ENCODE measurements at places on chromosomes 5 and 9. TPM values are rescaled to one million over a fixed set of nuclear protein-coding genes. Genes with fewer than 3 reads are reported as not detected.

The ADAMTS6 gene
- 1.0 TPM for total RNA-seq

The IL4 gene
- not detected for total RNA-seq

The NCS1 gene
- 34.3 TPM for total RNA-seq

The ZCCHC9 gene
- 30.4 TPM for total RNA-seq

The EIF4EBP3 gene
- total RNA-seq, result not detected

The DBH gene
- not detected for total RNA-seq

The LCN15 gene
- total RNA-seq, result 0.54 TPM

The HACD4 gene
- total RNA-seq, result 2.2 TPM

The PCDHB4 gene
- 2.7 TPM for total RNA-seq

The NAIP gene
- 4.4 TPM for total RNA-seq

The ADGRV1 gene
- total RNA-seq, result 139 TPM

The CRAT gene
- total RNA-seq, result 9.9 TPM

- no peaks in the 10 kb centered on the region for H3K27me3 ChIP-seq
- no peaks in the 10 kb centered on the region for H3K36me3 ChIP-seq
- DNase-seq, result no peak
- H3K4me3 ChIP-seq, result no peak overlapping the region
Observed at GRCh38 chr5:79963261-79964061, 27.6 kb downstream of the MTX3 start.

GRCh38 chr5:32283539-32284377, 29.0 kb downstream of the MTMR12 start:
- no peak overlapping the region for H3K4me3 ChIP-seq
- peak overlapping the region; percentile 1 for H3K27ac ChIP-seq
- H3K36me3 ChIP-seq, result peaks cover 4% of the 10 kb centered on the region
- DNase-seq, result no peak

GRCh38 chr9:112789473-112789872, 38.9 kb downstream of the SNX30 start:
- no peaks in the 10 kb centered on the region for H3K4me1 ChIP-seq
- H3K36me3 ChIP-seq, result no peaks in the 10 kb centered on the region
- no peak overlapping the region for H3K4me3 ChIP-seq
- no peak overlapping the region for H3K27ac ChIP-seq

DNA sequence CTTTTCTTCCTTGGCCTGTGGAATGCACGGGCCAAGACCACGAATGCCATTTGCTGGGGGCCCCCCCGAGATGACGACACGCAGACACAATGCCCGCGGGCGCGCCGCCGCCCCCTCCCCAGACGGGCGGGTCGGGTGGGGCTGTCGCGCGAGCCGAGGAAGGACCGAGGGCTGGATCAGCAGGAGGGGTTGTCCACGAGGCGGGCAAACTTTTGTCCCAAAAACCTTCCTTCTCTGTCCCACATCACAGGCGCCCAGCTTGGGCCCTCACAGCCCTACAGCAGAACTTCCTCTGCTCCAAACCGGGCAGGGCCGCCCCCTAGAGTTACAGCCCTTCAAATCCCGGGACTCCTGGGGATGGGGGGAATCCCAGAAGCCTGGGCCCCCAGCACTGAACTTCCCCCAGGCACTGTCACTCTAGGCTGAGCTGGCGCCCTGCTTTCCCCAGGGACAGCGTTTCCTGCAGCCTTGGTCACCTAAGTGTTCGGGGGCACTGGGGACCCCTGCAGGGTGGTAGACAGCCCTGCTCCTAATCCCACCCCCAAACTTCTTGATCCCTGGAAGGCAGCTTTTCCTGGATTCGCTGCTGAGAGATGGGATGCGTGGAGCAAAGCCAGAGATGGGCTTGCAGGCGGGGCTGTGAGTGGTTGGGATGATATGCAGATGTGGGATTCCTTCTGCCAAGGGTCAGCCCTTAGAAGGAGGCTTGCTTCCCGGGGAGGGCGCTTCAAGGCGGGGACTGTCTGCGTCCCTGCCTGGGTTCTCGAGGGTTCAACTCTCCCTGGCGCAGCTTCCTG, 980 bp downstream of the COL5A1 start:
- peak overlapping the region; percentile 80 for H3K4me3 ChIP-seq
- peak; percentile 69 for DNase-seq
- H3K27ac ChIP-seq, result no peak overlapping the region

DNA sequence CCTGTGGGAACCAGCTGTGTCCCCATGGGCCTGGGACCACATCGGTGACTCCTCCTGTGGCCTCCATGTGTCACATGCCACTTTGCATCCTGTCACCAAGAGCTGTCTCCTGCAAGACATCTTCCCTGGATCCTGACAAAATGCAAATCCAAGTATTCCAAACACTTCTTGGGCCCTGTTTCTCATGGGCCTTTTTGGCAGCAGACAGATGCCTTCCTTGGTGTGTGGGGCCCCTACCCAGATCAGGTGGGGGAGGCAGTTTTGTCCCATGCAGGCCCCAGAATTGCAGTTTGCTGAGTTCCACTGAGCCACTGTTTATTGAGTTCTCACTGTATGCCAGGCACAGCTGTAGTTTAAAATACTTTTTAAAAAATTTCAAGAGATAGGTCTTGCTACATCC, 62.5 kb upstream of the GABRP start:
- no peaks in the 10 kb centered on the region for H3K4me1 ChIP-seq
- H3K36me3 ChIP-seq, result no peaks in the 10 kb centered on the region
- H3K4me3 ChIP-seq, result no peak overlapping the region
- no peaks in the 10 kb centered on the region for H3K27me3 ChIP-seq

- no peak for DNase-seq
- H3K36me3 ChIP-seq, result no peaks in the 10 kb centered on the region
- H3K27me3 ChIP-seq, result no peaks in the 10 kb centered on the region
- H3K4me3 ChIP-seq, result no peak overlapping the region
- no peak overlapping the region for H3K27ac ChIP-seq
Observed at GRCh38 chr5:158549311-158549710, 550.4 kb downstream of the EBF1 start.

DNA sequence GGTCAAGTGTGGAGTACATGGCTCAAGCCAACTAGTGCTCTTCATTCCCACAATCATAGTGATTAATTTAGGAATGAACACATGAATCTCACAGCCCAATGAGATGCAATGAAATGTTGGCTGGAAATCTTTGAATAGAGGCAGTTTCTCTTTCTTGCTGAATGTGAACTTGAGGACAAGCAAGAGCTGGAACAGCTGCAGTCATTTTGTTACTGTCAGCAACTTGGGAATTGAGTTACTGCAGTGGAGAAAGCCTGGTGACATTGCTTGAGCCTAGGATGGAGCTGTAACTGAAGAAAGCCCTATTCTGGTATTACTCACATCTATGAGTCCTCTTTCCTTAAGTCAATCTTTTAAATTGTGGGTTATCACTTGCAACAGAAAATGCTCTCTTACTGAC, 62.3 kb downstream of the YIPF5 start:
- H3K27me3 ChIP-seq, result no peaks in the 10 kb centered on the region
- no peak for DNase-seq
- H3K4me1 ChIP-seq, result peaks cover 8% of the 10 kb centered on the region
- no peaks in the 10 kb centered on the region for H3K36me3 ChIP-seq

DNA sequence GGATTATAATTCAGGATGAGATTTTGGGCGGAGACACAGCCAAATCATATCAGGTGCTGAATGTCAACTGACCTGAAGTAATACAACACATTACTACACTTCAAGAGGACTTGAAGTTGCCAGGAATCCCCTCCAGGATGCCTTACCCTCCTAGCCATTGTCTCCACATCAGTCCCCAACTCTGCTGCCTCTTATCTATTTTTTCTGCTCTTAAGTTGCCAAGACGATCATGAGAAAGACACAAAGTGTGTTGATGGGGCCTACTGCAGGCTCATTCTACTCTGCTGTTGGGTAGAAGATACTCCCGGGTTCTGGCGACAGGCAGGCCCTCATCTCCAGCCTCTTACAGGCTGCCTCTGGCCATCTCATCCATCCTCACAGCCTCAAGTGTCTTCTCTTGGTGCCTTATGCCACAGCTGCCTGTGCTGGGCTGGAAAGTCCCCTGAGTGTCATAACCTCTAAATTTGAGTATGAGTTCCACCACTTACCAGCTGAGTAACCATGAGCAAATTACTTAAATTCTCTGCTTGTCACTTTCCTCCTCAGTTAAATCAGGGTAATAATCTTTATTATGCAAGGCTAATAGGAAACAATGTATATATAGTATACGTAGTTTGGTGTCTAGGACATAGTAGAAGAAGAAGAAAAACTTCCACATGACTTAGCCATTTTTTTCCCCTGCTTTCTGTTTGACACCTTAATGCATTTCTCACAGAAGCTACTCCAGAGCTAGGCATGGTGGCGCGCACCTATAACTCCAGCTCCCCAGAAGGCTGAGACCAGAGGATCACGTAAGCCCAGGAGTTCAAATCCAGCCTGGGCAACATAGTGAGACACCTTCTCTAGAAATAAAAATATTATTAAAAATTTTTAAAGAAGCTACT, 73.0 kb upstream of the SNX2 start:
- no peak for DNase-seq
- no peaks in the 10 kb centered on the region for H3K4me1 ChIP-seq
- H3K4me3 ChIP-seq, result no peak overlapping the region

- no peak for DNase-seq
- no peaks in the 10 kb centered on the region for H3K4me1 ChIP-seq
- H3K4me3 ChIP-seq, result no peak overlapping the region
- no peaks in the 10 kb centered on the region for H3K36me3 ChIP-seq
Observed at GRCh38 chr9:107594908-107595530, 105.5 kb upstream of the KLF4 start.

DNA sequence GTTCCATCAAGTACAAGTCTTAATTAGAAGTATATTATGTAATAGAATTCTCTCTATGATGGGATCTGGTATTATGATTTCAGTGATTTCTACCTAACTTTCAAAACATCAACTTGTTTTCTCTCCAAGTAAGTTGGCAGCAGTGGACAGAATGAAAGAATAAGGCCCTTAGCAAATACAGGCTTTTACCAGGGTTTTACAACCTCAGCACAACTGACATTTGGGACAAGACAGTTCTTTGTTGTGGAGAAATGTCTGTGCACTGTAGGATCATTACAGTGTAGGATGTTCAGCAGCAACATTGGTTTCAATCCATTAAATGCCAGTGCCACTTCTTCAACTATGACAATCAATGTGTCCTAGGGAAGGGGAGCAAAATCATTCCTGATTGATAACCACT, 48.8 kb downstream of the MLANA start:
- H3K27me3 ChIP-seq, result no peaks in the 10 kb centered on the region
- H3K36me3 ChIP-seq, result no peaks in the 10 kb centered on the region
- no peak overlapping the region for H3K4me3 ChIP-seq
- H3K27ac ChIP-seq, result no peak overlapping the region

DNA sequence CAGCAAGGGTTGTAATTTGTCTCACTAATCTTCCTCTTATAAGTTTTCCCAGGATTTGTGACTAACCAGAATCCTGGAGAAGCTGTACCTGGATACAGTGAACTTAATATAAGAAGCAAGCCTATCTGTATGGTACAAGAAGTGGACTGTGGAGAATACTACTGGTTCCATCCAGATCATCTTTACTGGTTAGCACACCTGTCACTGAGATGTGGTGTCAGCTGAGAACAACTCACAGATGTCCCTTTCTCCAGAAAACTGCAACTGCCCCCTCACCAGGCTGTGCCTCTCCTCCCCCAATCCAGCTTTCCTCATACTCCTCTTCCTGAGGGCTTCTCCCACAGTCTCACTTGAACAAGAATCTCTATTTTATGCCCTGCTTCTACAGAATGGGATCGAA, 4.9 kb downstream of the FBXO10 start:
- no peaks in the 10 kb centered on the region for H3K36me3 ChIP-seq
- H3K4me1 ChIP-seq, result peaks cover 18% of the 10 kb centered on the region
- H3K27me3 ChIP-seq, result no peaks in the 10 kb centered on the region
- no peak overlapping the region for H3K4me3 ChIP-seq
- no peak for DNase-seq

- no peaks in the 10 kb centered on the region for H3K4me1 ChIP-seq
- H3K4me3 ChIP-seq, result no peak overlapping the region
- no peaks in the 10 kb centered on the region for H3K27me3 ChIP-seq
- no peaks in the 10 kb centered on the region for H3K36me3 ChIP-seq
- no peak for DNase-seq
Observed at GRCh38 chr9:77556396-77556795, 91.7 kb downstream of the GNA14 start.

DNA sequence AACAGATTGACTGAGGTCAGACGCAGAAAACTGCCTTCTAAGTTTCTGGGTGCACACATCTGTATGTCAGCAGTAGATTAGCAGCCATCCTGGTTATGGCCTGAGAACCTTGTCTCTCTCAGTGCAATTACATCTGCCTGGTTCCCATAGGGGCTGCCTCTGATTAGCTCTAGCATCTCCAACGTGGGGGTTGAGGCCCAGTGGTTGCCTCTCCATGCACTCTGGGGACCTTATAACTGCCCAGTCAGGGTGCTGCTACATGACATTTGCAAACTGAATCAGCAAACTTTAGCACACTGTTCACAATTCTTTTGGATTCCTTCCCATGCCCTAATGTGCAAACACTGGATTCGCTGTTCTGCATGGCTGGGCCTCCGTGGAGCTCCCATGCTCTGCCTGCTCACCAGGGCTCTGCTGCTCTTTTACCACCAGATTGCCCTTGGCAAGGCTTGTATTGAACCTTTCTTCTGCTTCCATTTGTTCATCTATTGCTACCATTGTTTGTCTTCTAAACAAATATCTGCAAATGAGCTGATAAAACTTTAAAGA, 36.2 kb downstream of the SNX18 start:
- no peak for DNase-seq
- no peaks in the 10 kb centered on the region for H3K36me3 ChIP-seq
- H3K4me1 ChIP-seq, result no peaks in the 10 kb centered on the region
- H3K27me3 ChIP-seq, result no peaks in the 10 kb centered on the region

DNA sequence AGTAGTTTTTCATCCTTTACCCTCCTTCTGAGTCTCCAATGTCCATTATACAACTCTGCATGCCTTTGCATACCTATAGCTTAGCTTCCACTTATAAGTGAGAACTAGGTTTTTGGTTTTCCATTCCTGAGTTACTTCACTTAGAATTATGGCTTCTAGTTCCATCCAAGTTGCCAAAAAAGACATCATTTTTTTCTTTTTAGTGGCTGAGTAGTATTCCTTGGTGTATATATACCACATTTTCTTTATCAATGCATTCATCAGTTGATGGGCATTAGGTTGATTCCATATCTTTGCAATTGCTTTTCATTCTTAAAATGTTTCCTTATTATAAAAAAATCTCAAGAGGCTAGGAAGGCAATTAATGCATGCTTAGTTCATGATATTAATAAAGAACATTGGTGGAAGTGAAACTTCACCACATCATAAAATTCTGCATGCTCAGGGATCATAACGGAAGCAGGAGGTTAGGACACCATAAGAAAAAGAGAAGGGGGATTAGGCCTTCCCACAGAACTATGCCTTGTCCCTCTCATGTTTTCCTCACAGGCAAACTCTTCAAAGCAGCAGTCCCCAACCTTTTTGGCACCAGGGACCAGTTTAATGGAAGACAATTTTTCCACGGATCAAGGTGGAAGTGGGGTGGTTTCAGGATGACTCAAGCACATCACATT, 105.2 kb downstream of the FRMD3 start:
- no peak overlapping the region for H3K4me3 ChIP-seq
- DNase-seq, result no peak
- no peaks in the 10 kb centered on the region for H3K27me3 ChIP-seq
- no peaks in the 10 kb centered on the region for H3K36me3 ChIP-seq

GRCh38 chr5:78731884-78732283, 83.3 kb upstream of the LHFPL2 start:
- H3K27ac ChIP-seq, result no peak overlapping the region
- no peak for DNase-seq
